ENCODE measurements at places on chromosomes 3 and 15. TPM values are rescaled to one million over a fixed set of nuclear protein-coding genes. Genes with fewer than 3 reads are reported as not detected.

- H3K27ac ChIP-seq: no peak overlapping the region
- peaks cover 13% of the 10 kb centered on the region for H3K27me3 ChIP-seq
- H3K4me3 ChIP-seq: no peak overlapping the region
- DNase-seq: no peak
These were observed 69.1 kb upstream of the PROK2 start for GRCh38 chr3:71854096-71854495.

DNA sequence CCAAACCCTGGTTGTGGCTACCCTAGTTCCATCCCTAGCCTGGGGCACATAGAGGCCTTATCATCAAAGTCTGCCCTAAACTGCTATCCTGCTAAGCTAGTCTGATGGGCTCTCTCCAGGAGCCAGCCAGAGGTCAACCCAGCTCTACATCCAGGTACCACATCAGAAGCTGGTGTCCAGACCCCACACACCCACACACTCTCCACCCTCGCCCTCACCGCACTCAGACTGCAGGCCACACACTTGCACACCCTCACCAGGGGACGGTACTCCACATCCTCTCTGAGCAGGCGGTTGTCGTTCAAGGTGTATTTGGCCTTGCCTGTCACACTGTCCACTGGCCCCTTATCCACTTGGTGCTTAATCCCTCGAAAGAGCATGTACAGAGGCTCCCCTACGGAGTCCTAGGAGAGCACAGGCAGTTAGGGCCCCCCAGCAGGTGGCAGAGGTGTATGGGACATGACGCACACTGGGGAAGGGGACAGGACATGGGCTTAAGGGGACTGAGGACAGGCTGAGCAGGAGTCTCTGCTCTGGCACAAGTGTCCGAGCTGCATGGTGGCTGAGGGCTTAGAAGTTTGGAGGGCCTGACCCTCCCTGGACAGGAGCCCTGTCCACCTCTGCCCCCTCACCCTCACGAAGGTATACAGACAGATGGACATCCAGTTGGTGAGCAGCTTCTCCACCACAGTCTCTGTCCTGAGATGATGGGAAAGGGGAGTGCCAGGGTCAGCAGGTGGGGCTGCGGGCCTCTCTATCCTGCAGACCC, 18.1 kb downstream of the PLXNB1 start:
- H3K27me3 ChIP-seq: no peaks in the 10 kb centered on the region
- no peaks in the 10 kb centered on the region for H3K4me1 ChIP-seq
- peaks cover 31% of the 10 kb centered on the region for H3K36me3 ChIP-seq
- H3K4me3 ChIP-seq: no peak overlapping the region

The SNX33 gene
- total RNA-seq: 22.8 TPM

- DNase-seq: no peak
- H3K36me3 ChIP-seq: no peaks in the 10 kb centered on the region
- H3K4me1 ChIP-seq: peaks cover 3% of the 10 kb centered on the region
- no peak overlapping the region for H3K27ac ChIP-seq
These were observed 4.4 kb upstream of the IRAK2 start for GRCh38 chr3:10160346-10160745.

The PGBD4 gene
- total RNA-seq: 1.5 TPM

The ANKRD34C gene
- total RNA-seq: not detected

DNA sequence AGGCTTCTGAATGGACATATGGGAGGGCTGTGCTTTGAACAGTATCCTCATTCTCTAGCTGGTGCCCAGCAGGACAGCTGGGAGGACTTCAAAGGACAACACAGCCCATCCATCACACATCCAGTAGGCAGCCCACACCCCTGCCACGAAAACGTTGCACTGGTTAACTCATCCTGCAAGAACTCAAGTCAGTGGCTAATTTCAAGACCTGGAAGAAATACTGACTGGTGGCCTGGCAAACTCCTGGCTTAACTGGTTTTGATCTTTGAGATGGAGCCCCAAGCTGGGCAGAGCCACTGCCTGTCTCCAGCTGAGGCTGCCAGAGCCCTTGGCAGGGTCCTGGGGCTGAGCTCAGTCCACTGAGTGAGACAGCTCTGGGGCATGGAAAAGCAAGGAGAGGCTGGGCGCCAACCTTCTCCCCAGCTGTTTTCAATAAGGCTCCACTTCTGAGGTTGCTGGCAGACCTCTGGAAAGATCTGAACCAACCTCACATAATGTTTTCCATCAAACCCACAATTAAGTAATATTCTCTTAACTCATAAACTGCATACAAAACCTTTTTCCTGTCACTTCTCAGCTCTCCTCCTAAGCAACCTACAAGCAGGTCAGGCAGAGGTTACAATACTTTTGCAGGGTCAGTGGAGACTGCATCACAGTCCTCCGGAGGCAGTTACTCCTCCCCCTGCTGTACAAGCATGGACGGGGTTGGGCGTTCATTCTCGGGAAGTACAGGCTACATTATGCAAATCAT, 110.3 kb downstream of the MYLK start:
- DNase-seq: no peak
- no peak overlapping the region for H3K4me3 ChIP-seq
- H3K27me3 ChIP-seq: no peaks in the 10 kb centered on the region

GRCh38 chr3:56222866-56223265, 245.4 kb downstream of the ERC2 start:
- DNase-seq: no peak
- H3K4me3 ChIP-seq: no peak overlapping the region
- H3K27ac ChIP-seq: no peak overlapping the region
- H3K27me3 ChIP-seq: no peaks in the 10 kb centered on the region

DNA sequence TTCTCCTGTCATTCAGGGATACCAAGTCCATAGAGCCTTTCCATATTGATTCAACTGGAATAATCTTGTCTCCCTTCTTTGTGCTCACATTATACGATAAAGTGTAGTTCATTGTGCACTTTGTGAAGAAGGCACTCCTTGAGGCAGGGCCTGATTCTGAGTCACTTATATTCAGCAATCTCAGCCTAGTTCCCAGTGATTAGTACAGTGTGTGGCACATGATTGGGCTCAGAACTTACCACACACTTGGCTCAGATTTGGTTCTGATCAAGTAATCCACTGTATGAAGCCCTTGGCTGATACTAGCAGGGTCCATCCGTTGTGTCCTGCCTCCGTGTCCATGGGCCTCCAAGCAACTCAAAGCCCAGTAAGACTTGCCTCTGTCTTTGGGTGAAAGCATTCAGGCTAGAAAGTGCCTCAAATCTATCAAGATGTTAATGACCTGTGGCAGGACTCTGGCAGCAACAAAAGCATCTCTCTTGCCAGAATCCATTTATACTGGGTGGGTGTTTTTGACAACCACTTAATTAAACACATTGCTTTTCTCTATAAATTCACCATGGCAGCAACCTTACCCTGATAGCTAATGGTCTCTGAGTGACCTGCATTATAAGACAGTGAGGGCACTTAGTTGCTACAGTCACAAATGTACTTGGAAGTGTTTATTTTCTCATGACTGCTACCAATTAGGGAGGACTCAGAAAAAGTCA, 51.3 kb downstream of the TPRG1 start:
- no peak overlapping the region for H3K4me3 ChIP-seq
- H3K36me3 ChIP-seq: no peaks in the 10 kb centered on the region
- H3K27ac ChIP-seq: no peak overlapping the region
- no peaks in the 10 kb centered on the region for H3K27me3 ChIP-seq
- DNase-seq: no peak

- no peaks in the 10 kb centered on the region for H3K27me3 ChIP-seq
- no peak overlapping the region for H3K4me3 ChIP-seq
- DNase-seq: no peak
- H3K4me1 ChIP-seq: no peaks in the 10 kb centered on the region
- peaks cover 34% of the 10 kb centered on the region for H3K36me3 ChIP-seq
These were observed 92.7 kb upstream of the OCA2 start for GRCh38 chr15:28191832-28192231.

DNA sequence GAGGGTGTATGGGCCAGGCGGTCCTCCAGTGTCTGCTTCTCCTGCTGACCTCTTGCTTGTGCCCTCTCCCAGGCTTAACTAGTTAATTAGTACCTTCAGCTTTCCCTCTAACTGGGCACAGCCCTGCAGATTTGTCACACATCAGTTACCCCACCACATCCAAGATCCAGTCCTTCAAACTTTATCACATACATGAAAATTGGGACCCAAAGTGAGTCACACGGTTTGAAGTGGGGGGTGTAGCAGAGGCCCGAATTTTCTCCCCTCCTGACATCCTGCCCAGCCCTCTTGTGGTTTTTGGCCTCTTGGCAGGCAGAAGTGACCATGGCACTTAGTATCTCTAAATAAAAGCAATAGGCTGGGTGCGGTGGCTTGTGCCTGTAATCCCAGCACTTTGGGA, 3.9 kb downstream of the MAPKAPK3 start:
- no peak overlapping the region for H3K4me3 ChIP-seq
- DNase-seq: no peak
- peaks cover 28% of the 10 kb centered on the region for H3K4me1 ChIP-seq
- H3K36me3 ChIP-seq: peaks cover 8% of the 10 kb centered on the region

Data from mesothelial cell of epicardium (in vitro differentiated cells).